Neural crest cell (in vitro differentiated cells): ENCODE measurements at places on chromosomes 4 and X. TPM values are rescaled to one million over a fixed set of nuclear protein-coding genes. Genes with fewer than 3 reads are reported as not detected.

- no peak overlapping the region for H3K27ac ChIP-seq
- no peaks in the 10 kb centered on the region for H3K27me3 ChIP-seq
- no peak for DNase-seq
- H3K4me1 ChIP-seq = peaks cover 4% of the 10 kb centered on the region
- H3K36me3 ChIP-seq = no peaks in the 10 kb centered on the region
- H3K4me3 ChIP-seq = no peak overlapping the region
These were observed 67.8 kb downstream of the SMC1A start for GRCh38 chrX:53354669-53355068.

DNA sequence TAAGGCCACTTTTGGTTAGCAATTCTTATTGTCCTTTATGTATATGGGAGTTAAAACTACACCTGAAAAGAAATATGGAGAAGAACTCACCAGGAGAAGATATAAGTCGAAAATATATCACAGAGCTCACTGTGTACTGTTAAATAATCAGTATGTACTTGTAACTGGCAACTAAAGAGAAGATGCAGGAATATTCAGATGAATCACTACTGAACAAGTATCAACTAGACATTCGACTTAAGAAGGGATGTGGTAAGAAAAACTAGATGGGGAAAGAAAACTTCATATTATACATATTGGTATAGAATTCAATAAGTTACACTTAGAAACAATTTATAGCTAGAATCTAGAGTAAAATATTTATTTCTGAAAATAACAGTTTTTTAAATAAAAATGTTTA, 230.0 kb downstream of the CAMK2D start:
- H3K36me3 ChIP-seq = peaks cover 8% of the 10 kb centered on the region
- DNase-seq = no peak
- H3K4me1 ChIP-seq = no peaks in the 10 kb centered on the region
- H3K4me3 ChIP-seq = no peak overlapping the region

DNA sequence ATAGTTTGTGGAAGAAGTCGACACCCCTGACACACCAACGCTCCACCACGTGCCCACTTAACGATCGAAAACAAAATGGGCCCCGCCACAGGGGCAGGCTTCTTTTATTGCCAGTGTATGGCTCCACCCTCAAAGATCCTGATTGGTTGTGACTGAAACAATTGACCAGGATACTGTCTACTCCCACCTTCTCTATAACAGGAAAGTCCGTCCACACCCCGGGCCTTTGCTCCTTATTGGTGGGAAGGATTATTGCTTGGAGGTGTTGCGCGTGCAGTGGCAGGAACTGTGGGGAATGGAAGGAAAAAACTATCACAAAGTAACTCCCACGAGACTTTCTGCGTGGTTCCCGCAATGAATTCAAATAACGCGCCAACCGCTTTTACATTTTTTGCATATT, at the start of gene USP26:
Gene USP26 (minus strand): TSS at position 79 of the 400 bp plus-strand sequence. CDS start 68,889 bp downstream, outside the sequence.
- no peaks in the 10 kb centered on the region for H3K4me1 ChIP-seq
- H3K4me3 ChIP-seq = no peak within 1 kb of the TSS
- H3K27ac ChIP-seq = peak within 1 kb of the TSS; percentile 86
- no peaks in the 10 kb centered on the region for H3K36me3 ChIP-seq

Gene TMEM156
- not detected in 2 replicates for total RNA-seq

Gene NHS
- total RNA-seq = 10.7 TPM in 2 replicates

Gene CSAG1
- not detected in 2 replicates for total RNA-seq
